ENCODE measurements at places on chromosomes 4 and X. TPM values are rescaled to one million over a fixed set of nuclear protein-coding genes. Genes with fewer than 3 reads are reported as not detected.

The POLA1 gene
- 17.2 TPM for total RNA-seq

- DNase-seq: peak; percentile 93
Observed at GRCh38 chrX:68995780-68996551, 167.1 kb downstream of the EFNB1 start.

GRCh38 chr4:131316086-131316485 is 1833.0 kb upstream of the PCDH10 start:
- DNase-seq: no peak

DNA sequence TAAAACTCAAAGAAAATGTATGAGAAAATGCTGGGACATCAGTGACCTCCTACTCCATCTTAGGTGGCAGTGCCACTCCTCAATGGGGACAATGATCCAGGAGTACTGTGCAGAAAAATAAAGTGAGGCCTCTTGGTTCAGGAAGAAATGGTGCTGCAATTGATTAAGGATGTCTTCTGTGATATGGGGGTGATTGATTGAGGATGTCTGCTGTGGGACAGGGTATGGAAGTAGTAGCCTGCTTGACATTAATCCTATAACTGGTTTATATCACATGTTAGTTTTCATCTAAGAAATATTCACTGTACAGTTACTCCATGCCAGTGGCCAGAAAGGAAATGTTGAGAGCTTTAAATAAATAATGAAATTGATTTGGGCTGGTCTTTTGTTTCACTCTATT is 20.5 kb downstream of the OTOP1 start:
- DNase-seq: no peak
